Stimulated activated naive CD8-positive, alpha-beta T cell treated with anti-CD3 and anti-CD28 coated beads, Interleukin-15, amount 100 ng/mL, for 72 hours (primary cell): ENCODE measurements at places on chromosomes 13 and 19.

DNA sequence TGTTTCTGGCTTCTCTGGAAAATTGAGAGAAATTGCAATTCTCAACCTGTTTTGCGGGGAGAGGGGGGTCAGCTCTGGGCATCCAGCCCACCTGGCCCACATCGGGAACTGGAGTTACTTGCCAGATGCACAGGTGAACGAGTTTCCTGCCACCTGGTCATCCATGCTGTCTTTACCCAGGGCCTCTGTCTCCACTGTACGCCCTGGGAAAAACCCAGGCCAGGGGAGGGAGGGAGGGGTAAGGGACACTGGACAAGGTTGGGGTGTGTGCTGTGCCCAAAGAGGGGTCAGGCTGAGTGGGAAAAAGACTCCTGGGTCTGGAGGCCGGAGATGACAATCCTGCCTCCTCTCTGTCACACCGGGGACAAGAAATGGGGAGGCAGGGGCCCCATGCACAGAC, 307.6 kb downstream of the ZNF536 start:
- DNase-seq, result no peak

GRCh38 chr19:44626048-44626624, 12.8 kb downstream of the IGSF23 start:
- no peak for DNase-seq

- DNase-seq, result no peak
Measured at GRCh38 chr13:34412295-34412694, 529.8 kb upstream of the NBEA start.

GRCh38 chr13:80363890-80364503, 23.1 kb upstream of the SPRY2 start:
- DNase-seq, result no peak

DNA sequence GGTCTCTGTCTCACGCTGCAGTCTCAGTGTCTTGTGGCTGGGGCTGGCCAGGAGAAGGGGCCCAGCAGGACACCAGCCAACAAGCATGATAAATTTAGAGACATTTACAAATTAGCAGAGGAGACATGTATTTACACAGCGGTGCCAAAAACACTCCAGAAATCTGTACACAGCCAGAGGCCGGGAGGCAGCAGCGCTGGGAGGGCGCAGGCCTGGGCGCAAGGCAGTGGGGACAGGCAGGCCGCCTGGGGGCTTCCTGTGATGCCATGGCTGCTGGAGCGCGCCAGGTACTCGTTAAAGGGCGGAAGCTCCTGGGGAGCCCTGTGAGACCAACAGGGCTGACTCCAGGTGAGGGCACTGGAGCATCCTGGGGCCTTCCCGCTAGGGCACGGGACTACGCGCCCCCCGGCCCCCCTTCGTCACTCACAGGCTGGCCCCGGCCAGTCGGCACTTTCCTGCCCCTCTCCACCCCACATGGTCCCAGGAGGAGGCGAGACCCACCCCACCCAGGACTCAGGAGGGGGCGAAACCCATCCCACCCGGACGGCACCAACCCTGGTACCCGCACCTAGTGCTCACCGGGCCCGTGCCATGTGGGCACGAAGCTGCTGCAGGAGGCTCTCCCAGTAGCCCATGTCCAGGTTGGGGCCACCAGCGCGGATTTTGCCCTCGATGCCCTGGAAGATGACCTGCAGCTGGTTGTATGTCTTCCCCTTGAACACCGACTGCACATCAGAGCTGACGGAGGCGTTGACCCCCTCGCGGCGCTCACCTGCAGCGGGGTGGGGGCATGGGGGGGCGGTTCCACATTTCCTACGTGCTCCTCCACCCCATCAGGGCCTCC, 7.4 kb upstream of the TBXA2R start:
- no peak for DNase-seq

DNA sequence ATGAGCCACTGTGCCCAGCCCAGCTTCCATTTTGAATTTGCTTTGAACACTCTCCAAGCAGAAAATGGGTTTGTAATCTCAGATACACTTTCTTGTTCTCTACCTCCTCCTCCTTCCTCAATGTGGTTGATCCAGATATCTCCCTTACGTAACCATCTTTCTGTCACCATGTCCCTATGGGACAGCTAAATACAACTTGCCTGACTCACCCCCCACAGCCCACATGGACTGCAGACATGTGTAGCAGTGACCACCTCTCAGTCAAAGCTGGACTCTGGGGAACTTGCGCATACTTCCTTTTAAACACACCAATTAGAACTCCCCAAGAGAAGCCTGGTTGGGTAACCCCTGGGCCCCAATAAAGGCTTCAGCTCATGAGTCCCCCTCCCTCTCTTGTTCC, 10.8 kb upstream of the ZNF799 start:
- no peak for DNase-seq

DNA sequence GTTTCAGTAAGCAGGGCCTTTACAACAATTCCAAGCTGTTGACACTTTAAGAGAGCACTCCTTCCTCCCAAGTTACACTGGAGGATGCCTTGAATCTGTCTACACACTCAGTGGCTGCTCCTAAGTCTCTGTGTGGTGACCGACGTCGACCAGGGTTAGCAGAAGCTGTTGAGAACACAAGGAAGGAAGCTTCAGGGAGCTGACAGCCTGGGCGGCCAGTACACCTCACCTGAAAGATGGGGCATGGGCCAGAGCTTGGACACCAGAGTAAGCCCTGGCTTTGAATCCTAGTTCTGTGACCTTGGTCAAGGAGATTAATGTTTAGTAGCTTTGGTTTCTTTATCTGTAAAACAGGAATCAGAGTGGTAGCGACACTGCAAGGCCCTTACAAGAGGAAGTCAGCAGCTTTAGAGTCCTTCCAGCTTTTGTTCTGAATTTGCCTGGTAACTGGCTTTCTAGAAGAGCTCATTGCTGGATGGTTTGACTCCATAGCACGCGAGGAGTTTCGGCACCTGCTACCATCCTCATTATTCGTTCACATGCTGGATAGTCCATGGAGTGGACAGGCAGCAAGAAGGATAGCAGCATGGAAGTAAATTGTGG, 214.2 kb downstream of the FGF9 start:
- DNase-seq, result no peak

DNA sequence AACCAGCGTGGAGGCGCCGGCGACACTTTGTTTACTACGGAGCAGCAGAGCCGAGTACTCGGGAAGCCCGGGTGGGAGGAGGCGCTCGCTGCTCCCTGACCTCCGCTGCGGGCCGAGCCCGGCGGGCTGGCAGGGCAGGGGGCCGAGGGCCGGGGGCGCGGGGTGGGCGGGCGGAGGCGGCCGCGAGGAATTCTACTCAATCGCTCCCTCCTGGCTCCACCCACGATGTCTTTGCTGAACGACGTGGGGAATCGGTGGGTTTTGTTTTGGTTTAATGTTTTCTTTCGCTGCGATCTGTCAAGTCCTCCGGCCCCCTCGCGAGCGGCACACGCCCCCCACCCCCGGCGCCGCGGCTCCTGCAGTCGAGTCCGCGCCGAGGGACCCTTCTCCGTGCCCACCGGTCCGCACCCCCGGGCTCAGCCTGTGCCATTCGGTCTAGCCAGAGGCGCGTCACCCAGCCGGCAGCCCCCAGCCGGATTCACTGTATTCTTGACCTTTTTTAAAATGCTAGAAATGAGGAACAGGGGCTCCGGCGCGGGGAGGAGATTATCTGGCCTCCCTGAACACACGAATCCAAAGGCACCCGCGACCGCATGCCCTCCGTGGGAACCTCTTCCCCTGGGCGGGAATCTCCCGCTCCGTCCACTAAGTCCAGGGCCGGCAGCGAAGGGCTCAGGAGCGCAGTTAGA, 636 bp upstream of the FOXO1 start:
- no peak for DNase-seq
